CD4-positive, alpha-beta T cell treated with Interferon gamma for 1 hour (primary cell): ENCODE measurements at places on chromosomes 3 and 15.
A peak's percentile ranks its signal among the peaks of the same experiment; 100 is the strongest.

DNA sequence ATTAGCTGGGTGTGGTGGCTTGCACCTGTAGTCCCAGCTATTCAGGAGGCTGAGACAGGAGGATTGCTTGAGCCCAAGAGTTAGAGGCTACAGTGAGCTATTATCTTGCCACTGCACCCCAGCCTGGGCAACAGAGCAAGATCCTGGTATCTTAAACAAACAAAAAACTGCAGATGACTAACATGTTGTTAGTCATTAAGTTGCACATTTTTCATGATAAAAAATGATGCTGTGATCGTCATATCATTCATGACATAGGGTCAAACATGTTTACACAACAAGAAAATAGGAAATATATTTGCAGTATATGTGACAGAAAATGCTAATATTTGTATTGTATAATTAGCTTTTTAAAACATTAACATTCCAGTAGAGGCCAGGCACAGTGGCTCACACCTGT, 20.2 kb upstream of the DAPK2 start:
- DNase-seq: no peak

DNA sequence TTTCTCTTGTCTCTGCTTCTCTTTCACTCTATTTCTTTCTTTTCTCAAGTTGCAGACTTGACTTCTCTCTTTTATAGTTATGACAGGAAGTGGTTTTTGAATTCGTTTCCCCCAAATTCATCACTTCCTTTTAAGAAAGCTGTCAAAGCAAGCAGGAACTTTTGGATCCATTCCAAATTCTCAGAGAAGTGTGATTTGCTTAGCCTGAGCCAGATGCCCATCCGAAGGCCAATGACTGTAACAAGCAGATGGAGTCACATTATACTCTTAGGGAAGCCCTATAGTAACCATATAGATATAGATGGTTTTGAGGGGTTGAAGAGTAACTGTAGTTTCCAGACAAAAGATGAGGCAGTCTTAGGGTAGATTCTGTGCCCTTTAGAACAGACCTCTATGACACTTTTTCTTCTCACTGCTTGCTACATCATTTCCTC, 592.0 kb upstream of the KCNMB2 start:
- DNase-seq: peak; percentile 21

DNA sequence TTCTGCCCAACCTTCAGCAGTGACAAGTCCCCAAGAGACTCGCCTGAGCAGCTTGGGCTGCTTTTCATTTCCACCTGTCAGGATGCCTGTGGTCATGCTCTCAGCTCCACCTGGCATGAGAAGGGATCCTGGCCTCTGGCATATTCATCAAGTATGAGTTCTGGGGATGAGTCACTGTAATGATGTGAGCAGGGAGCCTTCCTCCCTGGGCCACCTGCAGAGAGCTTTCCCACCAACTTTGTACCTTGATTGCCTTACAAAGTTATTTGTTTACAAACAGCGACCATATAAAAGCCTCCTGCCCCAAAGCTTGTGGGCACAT, 3.5 kb downstream of the MYD88 start:
- no peak for DNase-seq

GRCh38 chr3:72738752-72739530, 109.3 kb downstream of the SHQ1 start:
- peak; percentile 73 for DNase-seq

- no peak for DNase-seq
Observed at GRCh38 chr3:107798381-107798780, 275.6 kb downstream of the BBX start.

- no peak for DNase-seq
Observed at GRCh38 chr3:125194849-125195601, 17.5 kb downstream of the SLC12A8 start.

DNA sequence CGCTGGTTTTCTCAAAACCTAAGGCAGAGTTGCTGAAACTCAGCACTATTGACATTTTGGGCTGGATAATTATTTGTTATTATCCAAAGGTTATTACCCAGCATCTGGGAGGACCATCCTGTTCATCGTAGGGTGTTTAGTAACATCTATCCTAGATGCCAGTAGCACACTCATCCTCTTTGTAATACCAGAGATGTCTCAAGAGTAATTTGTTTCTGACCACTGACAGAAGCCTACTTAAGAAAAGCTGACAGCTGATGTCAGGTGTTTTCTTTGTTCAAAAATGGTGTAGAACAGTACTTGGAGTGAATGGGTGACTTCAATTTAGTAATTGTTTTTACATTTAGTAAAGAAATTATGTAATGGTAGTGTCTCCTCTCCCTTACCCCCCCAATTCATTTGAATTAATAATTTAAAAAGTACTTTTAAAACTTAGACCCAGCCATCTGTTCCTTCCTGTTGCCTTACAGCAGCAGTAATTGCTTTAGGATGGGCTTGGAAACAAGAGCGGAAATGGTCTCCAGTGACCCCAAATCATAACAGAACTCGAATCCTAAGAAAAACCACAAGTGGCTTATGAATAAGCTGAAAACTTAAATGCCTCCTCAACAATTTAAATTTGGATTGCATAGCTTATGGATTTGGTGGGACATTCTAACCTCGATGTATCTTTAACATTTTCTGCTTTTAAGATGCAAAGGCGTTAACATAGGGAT, 105.4 kb downstream of the PTPRG start:
- DNase-seq: no peak

DNA sequence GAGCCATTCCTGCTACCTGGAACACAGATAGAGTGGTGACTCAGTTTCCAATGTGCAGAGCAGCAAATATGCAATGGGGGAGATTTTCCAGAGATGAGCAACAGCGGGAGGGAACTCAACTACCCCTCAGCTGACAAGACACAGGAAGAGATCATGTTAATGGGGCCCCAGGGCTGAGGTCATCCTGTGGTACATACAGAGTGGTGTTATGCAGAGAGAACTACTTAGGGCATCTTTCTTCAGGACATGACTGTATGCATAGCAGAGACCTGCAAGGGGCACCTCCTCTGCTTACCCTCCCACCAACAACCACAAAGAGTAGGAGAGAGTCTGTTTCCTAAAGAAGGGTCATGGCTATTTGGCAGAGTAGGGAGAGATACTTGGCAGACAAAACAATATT, 6.8 kb upstream of the TBC1D5 start:
- DNase-seq: no peak

DNA sequence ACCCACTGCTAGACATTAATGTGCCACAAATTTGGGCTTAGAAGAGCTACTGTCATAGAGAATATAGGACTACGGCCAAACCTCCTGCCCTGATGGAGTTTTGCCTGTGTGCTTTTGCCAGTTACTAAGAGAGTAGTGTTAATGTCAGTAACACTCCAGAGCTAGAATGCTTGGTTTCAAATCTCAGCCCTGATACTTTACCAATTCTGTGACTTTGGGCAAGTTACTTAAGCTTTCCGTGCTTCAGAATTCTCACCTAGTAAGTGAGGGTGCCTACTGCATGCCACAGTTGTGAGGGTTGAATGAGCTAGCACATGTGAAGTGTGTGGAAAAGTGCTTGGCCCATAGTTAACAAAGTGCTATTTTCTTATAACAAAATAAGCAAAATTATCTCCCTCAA, 10.9 kb upstream of the ITGA11 start:
- no peak for DNase-seq

DNA sequence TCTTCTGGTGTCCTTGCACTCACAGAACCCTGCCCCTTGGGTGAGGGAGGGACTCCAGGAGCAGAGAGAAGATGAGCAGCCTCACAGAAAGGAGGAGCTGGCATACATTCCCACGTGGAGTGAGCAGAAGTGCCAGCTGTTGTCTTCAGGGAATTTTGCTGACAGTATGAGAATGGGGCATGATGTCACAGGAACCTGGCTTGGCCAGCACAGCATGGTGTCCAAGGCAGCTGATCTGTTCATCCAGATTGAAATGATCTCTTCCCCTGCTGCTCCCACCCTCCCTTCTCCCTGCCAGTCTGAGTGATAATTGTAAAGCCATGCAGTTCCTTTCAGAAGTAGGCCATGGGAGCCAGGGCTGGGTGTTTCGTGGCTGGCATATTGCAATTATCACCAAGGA, 53.3 kb downstream of the GJD2 start:
- DNase-seq: no peak

GRCh38 chr3:143831208-143831607, 17.1 kb downstream of the SLC9A9 start:
- no peak for DNase-seq

DNA sequence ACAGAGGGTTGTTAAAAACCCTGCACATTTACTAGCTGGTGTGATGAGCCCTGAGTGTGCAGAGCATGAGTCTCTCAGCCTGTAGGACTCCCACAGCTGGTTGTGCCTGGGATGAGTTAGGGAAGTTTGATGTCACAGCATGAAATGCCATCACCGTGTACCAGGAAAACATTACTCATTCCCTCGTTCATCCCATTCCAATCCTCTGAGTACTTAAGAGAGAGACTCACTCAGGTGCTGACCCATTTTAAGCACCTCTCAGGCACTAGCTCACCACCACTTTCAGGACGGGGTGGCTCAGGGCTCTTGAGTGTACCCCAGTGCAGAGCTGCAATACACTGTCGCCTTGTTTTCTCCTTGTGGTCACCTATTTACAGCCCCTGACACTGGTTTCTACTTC, 18.7 kb downstream of the MGLL start:
- DNase-seq: no peak

DNA sequence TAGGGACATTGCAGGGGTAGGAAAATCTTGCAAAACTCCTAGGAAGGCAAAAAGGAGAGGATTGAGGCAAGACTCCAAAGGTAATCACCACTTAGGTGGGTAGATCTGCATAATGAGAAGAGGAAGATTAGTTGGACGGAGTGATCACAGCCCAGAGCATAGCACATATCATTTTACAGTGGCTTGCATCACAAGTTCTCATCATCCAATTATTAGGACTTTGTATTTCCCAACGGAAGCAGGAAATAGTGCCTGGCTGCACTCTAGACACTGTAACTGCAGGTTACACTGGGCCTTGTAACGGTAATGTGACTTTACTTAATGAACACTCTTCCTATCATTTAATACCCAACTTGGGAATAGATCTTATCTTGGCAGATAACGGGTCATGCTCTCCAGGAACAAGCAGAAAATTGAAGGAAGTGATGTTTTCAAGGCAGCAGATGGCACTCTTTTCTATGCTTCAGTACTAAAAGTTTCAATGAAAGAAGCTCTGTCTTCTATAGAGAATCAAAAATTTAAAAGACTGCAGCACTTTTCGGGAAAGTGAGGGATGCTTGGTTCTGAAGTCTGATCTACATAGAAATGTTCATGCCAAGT, 101.9 kb upstream of the KCNMB2 start:
- DNase-seq: no peak

GRCh38 chr15:72315706-72316370, 4.1 kb downstream of the CELF6 start:
- DNase-seq: no peak

DNA sequence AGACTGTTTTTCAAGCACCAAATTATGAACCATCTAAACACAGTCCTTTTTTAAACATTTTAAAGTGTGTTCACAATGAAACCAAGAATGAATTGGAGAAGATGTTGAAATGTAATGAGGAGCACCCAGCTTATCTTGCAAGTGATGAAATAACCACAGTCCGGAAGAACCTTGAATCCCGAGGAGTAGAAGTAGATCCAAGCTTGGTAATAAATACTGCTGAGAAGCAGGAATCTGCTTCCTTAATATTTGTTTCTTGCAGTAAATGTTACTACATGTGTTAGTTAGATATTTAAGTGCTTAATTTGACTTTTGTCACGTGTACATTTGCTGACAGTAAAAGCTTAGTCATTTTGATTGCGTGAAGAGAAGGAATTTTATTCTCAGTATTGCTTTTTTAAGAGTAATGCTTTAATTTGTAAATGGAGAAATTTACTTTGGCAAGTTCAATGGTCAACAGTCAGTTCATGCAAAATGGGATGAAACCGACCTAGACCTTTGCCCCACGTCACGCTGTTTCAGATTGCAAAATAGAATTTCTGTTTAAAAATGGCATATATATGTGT, 69.8 kb downstream of the OPA1 start:
- no peak for DNase-seq

DNA sequence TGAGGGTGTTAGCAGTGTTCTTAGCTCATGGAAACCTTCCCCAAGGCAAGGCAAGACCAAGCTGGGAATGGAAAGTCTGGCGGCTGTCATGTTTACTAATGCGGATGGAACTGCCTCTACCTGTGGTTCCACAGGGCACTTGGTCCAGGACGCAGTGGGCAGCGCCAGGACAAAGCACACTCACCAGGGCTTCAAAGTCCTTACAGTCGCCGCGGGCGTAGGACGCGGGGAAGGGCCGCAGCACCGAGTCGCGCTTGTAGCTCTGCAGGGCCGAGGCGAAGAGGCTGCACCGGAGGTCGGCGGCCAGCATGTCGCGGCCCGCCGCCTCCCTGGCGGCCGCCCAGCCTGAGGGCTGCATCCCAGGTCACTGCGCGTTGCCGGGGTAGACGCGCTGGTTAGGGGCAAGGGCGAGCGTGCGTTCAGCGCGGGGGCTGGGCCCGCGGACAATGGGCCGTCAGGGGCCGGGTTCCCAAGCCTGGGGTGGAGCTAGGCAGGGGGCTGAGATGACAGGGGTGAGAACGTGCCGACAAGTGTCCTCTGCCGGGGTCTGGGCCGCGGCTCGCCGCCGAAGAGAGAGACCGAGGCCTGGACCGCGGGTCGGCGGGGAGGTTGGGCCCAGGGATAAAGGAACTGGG, 497 bp downstream of the PARP16 start:
- no peak for DNase-seq

- DNase-seq: no peak
Observed at GRCh38 chr3:73499787-73500186, 125.0 kb downstream of the PDZRN3 start.

- no peak for DNase-seq
Observed at GRCh38 chr3:147119346-147119745, 287.0 kb downstream of the ZIC4 start.

DNA sequence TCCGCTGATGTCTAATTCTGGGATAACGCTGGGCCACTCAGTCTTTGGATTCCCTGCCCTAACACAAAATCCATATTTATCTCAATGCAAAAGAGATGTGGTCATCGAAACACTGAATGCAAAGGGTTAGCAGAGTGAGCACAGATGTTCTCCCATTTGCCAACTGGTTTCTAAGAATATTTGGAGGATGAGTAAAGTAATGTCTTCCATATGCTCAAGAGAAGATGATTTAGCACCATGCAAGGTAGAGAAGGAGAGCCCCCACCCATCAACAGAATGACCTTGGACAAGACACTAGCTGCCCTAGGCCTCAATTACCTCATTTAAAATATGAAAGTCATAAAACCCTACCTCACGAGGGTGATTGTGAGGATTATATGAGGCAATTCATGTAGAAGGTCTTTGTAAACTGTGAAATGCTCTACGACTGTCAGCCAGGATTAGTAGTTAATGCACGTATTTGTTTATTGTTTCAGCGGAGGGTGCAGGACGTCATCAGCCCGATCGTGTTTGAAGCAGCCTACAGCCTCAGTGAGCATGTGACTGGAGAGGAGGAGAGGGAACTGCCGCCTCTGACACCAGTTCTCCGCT, 232.9 kb upstream of the CTDSPL start:
- no peak for DNase-seq

DNA sequence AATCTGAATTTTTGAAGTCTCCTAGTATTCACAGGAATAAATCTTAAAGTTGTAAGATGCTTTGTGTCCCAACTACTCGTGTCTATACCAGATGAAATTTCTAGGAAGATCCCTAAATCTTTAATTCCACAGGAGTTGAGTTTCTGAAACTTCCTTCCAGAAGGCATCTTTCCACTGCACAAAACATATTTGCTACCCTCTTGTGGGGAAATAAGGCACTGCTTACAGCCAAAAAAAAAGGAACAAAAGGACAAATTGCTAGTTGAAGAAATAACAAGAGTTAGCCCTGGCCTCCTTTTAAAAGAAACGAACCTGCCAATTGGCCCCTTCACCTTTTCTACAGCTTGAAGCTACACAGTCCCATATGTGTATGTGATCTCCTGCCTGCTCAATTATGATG, 54.0 kb downstream of the TAFA4 start:
- DNase-seq: no peak
